Keratinocyte (primary cell): ENCODE measurements at places on chromosomes 2 and 18.

GRCh38 chr18:48356909-48357631 is 52.1 kb downstream of the ZBTB7C start:
- DNase-seq = peak; percentile 32

DNA sequence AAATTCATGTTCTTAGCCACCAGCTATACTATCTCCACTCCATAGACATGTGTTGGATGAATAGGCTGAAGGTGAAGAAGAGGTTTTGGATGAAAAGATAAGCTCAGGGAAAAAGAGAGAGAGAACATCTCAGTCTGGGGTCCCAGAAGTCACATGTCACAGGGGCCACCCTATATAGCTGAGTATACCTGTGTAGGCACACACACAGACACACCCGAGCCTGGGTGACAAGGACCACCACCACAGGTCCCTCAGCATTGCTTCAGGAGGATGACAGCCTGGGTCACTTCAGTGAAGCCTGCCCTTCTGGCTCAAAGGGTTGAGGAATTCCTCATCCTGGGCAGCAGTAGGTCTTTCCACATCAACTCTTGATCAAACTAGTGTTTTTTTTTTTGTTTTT is 56.2 kb downstream of the POLR1A start:
- no peak for DNase-seq

GRCh38 chr2:29705616-29706015 is 215.8 kb downstream of the ALK start:
- DNase-seq = no peak

- no peak for DNase-seq
These were observed 599.1 kb downstream of the NYAP2 start for GRCh38 chr2:225998653-225999052.

GRCh38 chr18:63083020-63083531 is 236.5 kb downstream of the BCL2 start:
- DNase-seq = no peak

DNA sequence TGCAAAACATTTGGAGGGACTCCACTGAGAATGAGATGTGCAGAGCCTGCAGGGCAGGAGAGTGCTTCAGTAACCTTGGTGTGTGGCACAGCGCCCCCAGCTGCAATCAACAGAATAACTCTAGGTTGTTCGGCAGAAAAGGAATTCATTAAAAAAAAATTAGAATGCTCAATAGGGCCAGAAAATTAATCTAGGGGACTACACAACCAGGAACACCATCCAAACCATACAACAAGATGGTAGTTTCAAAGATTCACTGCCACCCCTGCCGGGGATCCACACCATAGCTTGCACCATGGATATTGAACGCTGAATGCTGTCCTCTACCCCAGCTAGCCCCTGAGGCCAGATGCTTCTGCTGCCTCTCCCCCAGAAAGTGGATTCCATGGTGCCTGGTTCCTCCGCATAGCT is 50.1 kb downstream of the THUMPD2 start:
- DNase-seq = no peak

GRCh38 chr2:133342286-133343017 is 225.8 kb downstream of the NCKAP5 start:
- no peak for DNase-seq

DNA sequence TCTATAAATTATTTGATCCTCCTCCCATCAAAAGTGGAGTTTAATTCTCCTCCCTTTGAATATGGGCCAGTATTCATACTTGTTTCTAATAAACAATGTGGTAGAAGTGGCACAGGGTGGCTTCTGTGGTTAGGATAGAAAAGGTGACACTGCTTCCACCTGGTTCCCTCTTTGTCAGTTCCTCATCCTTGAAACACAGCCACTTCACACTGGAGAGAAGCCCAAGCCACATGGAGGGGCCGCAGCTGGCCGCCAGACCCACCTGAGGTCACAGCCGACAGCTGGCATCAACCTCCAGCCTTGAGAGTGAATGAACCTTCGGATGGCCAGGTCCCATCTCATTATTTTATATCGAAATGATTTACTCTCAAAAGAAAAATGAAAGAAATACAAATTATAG is 27.5 kb upstream of the SLC66A3 start:
- DNase-seq = no peak

DNA sequence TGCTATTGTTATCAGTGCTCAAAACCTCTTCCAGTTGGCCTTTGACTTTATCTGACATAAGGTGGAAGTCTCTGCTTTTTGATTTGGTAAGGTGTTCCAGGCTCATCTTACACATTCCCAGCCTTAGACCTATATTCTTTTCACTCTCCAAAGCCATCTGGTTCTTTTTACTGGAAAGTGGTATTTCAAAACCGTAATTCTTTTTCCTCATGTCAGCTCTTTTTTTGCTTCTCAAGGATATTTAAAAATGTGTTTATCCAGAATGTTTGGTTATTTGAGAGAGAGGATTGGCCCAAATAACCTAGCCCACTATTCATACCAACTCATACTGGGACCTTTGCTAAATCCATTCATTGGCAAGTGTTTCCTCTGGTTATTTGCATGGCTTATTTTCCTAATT is 411.2 kb upstream of the PIK3C3 start:
- DNase-seq = no peak

DNA sequence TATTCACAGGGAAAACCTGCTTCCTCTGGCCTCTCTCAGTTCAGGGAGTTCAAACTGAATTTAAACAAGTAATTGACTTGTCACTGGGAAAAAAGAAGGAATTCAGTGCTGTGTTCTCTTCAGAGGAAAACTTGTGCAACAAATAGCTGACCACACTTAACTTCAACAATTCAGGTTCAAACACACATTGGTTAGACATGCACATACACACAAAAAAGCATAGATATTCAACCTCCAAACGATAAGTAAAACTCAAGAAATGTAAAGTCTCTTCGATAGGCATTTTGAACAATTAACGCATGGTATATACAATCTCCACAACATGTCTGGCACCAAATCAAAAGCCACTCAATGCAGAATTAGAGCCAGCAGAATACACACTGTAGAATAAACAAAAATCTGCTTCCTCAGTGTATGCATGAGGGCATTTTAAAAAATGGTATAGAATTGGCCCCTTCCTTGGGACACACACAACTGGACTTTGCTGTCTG is 269.0 kb downstream of the TCF4 start:
- DNase-seq = no peak
